OCI-LY7 (cell line): ENCODE measurements at places on chromosomes 5 and 9.

DNA sequence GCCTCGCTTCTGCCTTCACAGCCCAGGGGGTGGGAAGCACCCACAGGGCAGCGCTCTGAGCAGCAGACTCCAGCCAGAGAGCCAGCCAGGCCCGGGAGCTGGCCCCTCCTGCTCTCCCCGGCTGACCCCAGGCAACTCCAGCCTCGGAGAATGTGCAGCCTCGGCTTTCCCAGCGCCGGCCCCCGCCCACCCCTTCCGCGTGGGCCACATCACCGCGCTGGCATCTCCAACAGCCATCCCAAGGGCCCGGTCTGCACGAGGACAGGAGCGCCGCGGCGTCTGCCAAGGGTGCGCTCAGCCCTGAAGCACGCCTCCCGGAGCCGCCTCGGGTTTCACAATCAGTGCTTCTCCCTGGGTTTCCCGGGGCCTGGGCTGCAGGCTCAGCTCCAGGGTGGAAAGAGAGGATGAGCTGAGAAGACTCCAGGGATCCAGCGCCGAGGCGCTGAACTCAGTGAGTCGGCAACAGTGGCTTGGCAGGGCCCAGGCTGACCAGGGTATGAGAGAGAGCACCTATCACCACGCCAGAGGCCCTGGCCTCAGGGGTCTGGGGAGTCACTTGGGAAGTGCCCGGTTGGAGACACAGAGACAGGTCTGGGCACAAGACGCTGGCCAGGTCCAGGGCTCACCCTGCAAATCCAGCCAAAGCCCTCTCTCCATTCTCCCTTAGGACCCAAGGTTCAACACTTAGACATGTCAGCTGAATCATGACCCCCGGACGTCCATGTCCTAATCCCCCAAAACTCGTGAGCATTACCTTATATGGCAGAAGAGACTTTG lies 79.6 kb downstream of the ADAMTS2 start:
- no peak for DNase-seq

- peak; percentile 2 for DNase-seq
These were observed 1568.5 kb upstream of the WWC1 start for GRCh38 chr5:166722939-166723338.

DNA sequence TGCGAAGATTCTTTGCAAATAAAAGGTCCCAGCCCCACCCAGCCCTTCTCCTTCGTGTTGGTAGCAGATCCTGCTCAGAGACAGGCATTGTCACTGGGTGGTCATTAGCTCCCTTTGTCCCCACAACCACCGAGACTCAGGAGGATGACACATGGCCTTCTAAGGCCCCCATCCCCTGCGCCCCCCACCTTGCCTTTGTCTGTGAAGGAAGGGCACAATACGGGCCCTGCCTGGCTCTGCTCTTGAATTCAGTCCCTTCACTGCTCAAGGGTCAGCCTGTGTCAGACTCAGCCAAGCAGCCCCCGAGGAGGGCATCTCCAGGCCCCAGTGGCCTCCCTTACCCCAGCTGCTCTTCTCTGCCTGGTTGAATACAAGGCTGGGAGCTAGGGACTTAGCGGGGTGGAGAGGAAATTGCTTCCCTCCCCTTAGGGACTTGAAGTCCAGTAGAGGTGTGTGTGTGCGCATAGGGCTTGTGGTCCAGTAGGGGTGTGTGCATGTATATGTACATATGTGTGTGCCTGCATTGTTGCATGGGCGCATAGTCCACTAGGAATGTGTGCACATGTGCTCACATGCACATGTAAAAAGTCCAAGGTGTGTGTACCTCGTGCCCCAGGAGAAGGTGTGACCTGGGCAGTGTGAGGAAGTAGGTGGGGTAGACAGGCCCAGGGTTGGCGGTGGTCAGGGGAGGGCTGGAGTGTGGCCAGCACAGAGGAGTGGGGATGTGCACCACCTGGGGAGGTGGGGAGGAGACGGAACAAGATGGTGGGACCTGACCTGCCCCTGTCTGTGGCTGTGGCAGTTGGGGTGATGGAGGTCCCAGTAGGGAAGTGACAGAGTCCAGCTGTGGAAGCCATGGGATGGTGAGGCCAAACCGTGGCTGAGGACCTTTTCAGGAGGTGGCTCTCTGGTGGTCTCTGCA lies 59.1 kb downstream of the PHF2 start:
- no peak for DNase-seq

DNA sequence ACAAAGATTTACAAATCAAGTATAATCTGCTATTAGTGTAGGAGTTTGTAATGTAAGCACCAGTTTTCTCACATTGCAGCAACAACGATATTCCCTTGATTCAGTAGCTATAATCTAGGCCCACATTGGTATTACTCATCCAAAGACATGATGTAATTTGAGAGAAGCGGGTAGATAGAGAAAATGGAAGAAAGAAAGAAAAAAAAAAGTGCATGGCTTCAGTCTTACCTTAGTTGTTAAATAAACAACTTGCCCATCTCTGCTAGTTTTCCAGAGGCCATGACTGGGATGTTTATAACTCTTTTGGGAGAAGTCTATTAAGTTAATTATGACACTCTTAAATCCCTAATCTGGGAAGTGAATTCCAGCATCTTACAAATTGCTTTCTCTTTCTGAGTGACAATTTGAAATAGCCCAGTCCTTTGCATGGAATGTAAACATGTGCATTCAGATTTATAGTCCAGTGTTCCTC lies 2.8 kb downstream of the MELK start:
- DNase-seq = no peak

DNA sequence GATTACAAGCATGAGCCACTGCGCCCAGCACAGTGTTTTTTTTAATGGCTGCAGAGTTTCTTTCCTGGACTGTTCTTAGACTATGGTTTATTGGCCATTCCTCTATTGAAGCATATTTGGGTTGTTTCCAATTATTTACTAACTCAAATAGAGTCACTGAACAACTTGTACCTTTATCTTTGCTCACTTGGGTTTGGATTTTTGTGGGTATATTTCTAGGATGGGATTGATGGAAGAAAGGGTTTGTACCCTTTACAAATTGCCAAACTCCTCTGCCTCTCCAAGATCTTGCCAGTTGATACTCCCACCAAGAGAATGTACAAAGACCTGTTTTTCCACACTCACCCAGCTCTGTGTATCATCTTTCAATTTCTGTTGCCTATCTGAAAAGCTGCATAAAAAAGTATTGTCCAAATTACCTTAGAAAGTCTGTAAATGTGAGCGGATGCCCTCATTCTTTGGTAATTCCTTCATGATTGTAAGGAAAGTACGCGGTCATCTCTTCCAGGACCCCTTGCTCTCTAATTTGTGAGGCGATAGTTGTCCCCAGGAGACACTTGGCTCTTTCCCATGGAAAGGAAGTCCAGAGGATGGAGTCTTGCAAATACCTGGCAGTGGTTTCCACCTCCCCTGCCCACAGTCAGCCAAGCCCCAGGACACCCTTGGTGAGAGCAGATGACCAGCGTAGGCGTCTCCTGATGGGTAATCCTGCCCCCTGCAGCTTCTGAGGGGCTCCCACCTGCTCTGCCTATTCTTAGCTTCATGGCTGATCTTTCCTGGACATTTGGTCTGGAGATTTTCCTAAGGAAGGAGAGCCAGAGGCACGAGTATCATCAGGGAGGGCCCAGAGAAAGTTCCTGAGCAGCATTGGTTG lies 33.0 kb downstream of the ARHGEF37 start:
- no peak for DNase-seq

DNA sequence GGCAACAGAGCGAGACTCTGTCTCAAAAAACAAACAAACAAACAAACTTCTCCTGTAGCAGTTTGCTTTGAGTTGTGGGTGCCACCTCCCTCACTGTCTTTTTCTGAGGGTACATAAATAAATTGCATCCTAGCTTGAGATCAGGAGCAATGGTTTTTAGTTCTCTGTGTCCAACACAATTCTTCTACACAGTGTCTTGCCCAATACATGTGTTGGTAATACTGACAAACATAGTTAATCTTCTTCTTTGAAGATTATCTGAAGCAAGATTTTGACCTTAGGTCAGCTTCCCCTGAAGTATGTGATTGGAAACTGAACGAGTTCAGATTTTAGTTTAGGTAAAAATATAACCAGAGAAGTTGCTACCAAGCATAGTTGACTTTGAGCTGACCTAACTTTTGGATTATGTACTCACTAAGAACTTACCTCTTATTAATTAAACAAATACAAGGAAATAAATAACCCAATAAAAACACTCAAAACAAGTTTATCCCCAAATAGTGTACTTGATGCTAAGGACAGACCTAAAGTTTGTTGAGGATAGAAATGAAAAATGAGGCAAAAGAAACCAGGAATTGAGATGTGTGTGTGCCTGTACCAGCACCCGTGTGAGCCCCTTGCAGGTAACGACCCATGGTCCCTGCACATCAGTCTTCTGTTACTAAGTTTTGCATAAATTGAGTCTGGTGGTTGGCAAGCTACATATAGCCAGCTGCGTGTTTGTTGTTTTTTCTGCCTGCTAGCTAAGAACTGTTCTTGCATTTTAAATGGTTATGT lies 16.2 kb downstream of the TJP2 start:
- peak; percentile 73 for DNase-seq

GRCh38 chr9:134778841-134779411 lies 101.7 kb upstream of the FCN2 start:
- DNase-seq = peak; percentile 62

DNA sequence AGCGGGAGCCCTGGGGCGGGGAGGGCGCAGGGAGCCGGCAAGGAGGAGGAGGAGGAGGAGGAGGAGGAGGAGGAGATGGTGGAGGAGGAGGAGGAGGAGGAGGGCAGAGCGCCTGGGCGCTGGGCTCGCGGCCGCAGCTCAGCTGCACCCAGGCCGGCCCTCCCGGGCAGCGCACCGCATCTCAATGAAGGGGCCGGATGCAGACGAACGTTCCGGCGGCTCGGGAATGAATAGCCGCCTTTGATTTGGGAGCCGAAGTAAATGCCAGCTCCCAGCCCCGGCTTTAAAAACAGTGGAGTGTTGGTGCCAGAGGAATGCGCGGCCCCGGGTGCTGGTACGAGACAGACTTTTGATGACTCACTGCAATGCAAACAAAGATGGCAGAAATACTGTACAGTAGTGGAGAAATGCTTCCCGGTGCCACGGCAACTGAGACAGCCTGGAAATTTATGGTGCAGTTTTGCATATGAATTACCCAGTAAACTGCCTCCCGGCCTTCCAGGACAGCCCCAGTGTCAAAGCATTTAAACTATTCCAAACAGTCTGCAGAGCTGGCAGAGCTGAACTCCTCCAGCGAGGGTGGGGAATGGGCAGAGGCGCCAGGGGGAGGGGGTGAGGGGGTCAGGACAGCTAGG lies 43.1 kb downstream of the NACC2 start:
- DNase-seq = no peak

GRCh38 chr9:128552744-128553440 lies 505 bp downstream of the SPTAN1 start:
- DNase-seq = peak; percentile 68

GRCh38 chr5:115435778-115436712 lies 108.5 kb downstream of the FEM1C start:
- no peak for DNase-seq
